ENCODE measurements at places on chromosomes 1 and 21. TPM values are rescaled to one million over a fixed set of nuclear protein-coding genes. Genes with fewer than 3 reads are reported as not detected.

CDKN2C gene
- 11.2 TPM for total RNA-seq

ZFYVE9 gene
- total RNA-seq, result 17.5 TPM

IL24 gene
- total RNA-seq, result not detected

GPR25 gene
- total RNA-seq, result not detected

MYOC gene
- 1.1 TPM for total RNA-seq

NBPF12 gene
- total RNA-seq, result 5.7 TPM

DNA sequence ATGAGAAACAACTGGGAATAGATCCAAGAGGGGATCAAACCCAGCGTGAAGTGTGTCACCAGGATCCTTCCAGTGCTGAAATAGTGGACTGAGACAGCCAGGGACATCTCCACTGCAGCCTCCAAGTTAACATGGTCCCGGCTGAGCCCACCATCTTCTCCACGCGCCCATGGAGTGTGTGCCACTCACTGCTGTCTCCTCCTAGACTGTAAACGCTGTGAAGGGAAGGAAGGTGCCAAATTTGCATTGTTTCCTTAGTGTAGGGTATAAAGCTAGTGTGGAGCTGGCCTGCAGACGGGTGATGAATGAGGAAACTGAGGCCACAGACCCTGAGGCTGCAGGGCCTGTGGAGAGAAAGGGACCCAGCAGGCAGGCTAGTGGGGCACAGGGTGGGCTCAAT lies 183.6 kb downstream of the FOXD2 start:
- H3K36me3 ChIP-seq, result no peaks in the 10 kb centered on the region
- H3K4me3 ChIP-seq, result no peak overlapping the region
- peaks cover 4% of the 10 kb centered on the region for H3K4me1 ChIP-seq
- DNase-seq, result peak; percentile 4

DNA sequence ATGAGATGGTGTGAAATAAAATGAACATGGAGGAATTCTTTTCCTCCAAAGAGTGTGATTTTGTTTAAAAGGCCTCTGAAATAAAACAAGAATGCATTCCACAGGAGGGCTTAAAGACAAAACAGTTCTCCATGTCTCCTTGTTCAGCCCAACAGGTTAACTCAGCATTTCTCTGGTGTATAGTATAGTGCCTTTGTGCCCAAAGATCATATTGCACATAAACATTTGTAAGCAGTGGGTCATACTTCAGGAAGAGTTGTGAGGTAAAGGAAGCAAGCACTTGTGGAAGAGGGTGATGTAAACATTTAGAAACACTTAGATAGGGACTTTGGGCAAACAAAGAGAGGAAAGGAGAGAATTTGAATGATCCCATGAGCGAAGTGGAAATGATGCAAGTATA lies 433.9 kb downstream of the SIPA1L2 start:
- no peaks in the 10 kb centered on the region for H3K27me3 ChIP-seq
- no peaks in the 10 kb centered on the region for H3K4me1 ChIP-seq
- DNase-seq, result no peak
- H3K36me3 ChIP-seq, result no peaks in the 10 kb centered on the region

GRCh38 chr1:153544453-153545066 lies 1.0 kb downstream of the S100A4 start:
- DNase-seq, result no peak
- H3K27me3 ChIP-seq, result no peaks in the 10 kb centered on the region
- peak overlapping the region; percentile 75 for H3K27ac ChIP-seq
- H3K36me3 ChIP-seq, result peaks cover 6% of the 10 kb centered on the region
- H3K4me1 ChIP-seq, result peaks cover 38% of the 10 kb centered on the region

GRCh38 chr1:88973520-88974137 lies 18.8 kb downstream of the KYAT3 start:
- no peaks in the 10 kb centered on the region for H3K27me3 ChIP-seq
- DNase-seq, result no peak
- H3K4me3 ChIP-seq, result no peak overlapping the region
- no peaks in the 10 kb centered on the region for H3K4me1 ChIP-seq
- H3K27ac ChIP-seq, result no peak overlapping the region

DNA sequence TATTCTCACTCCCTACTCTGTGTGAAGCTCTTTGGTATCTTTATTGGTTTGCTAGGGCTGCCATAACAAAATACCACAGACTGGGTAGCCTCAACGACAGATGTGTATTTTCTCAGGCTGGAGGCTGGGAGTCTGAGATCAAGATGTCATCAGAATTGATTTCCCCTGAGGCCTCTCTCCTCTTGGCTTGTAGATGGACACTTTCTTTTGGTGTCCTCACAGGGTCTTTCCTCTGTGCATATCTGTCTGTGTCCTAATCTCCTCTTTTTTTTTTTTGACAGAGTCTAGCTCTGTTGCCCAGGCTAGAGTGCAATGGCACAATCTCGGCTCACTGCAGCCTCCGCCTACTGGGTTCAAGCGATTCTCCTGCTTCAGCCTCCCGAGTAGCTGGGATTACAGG lies 71.4 kb upstream of the KCNJ6 start:
- H3K4me3 ChIP-seq, result no peak overlapping the region
- H3K36me3 ChIP-seq, result no peaks in the 10 kb centered on the region

- H3K27me3 ChIP-seq, result peaks cover 2% of the 10 kb centered on the region
- H3K4me3 ChIP-seq, result no peak overlapping the region
- H3K27ac ChIP-seq, result no peak overlapping the region
- no peak for DNase-seq
- no peaks in the 10 kb centered on the region for H3K36me3 ChIP-seq
- no peaks in the 10 kb centered on the region for H3K4me1 ChIP-seq
Observed at GRCh38 chr1:62912028-62912638, 128.2 kb downstream of the ATG4C start.

- no peak for DNase-seq
- H3K27ac ChIP-seq, result no peak overlapping the region
- no peaks in the 10 kb centered on the region for H3K27me3 ChIP-seq
- H3K4me3 ChIP-seq, result no peak overlapping the region
Observed at GRCh38 chr1:109151146-109151990, 37.5 kb downstream of the ELAPOR1 start.

Data from heart left ventricle (tissue), 16 donors.